ENCODE measurements at places on chromosomes 7 and 10. TPM values are rescaled to one million over a fixed set of nuclear protein-coding genes. Genes with fewer than 3 reads are reported as not detected.

- no peak overlapping the region for H3K27ac ChIP-seq
- H3K36me3 ChIP-seq, result no peaks in the 10 kb centered on the region
- H3K4me1 ChIP-seq, result peaks cover 13% of the 10 kb centered on the region
These were observed 178.5 kb downstream of the TCF7L2 start for GRCh38 chr10:113128450-113129070.

- H3K4me3 ChIP-seq, result no peak overlapping the region
- peaks cover 2% of the 10 kb centered on the region for H3K4me1 ChIP-seq
- no peak overlapping the region for H3K27ac ChIP-seq
These were observed 220.6 kb downstream of the CCDC3 start for GRCh38 chr10:12780634-12781601.

DNA sequence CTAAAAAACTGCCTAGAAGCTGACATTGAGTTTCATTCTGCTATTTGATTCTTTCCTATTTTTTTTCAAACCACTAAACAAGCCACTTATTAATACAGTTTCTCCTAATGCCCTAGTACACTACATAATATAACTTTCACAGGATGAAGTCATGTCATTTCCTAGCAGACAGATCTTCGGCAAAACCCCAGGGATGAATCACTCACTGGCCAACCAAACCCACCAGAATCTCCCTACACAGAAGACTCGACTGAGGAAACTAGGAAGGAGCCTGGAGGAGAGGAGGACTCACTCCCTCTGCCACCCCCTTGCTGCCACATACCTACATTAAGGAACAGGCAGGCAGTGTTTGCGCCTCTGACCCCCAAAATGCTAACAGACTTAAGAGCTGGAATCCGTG is 33.4 kb downstream of the XPNPEP1 start:
- no peaks in the 10 kb centered on the region for H3K27me3 ChIP-seq
- H3K36me3 ChIP-seq, result no peaks in the 10 kb centered on the region
- no peak overlapping the region for H3K4me3 ChIP-seq
- no peak for DNase-seq
- H3K27ac ChIP-seq, result no peak overlapping the region
- peaks cover 14% of the 10 kb centered on the region for H3K4me1 ChIP-seq

DNA sequence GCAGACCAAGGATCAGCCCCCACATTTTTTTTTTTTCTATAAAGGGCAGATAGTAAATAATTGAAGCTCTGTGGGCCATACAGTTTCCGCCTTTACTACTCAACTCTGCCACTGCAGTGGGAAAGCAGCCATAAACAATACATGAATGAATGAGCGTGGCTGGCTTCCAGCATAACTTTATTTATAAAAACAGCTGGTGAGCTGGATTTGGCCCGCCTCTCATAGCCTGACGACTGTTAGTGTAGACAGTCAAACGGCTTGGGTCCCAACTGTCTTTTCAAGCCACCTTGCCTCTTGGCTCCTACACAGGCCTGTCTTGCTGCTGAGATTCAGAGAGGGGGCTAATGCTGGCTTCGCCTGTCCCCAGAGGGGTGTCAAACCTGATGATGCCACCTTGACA is 169.8 kb upstream of the GPR26 start:
- no peak overlapping the region for H3K27ac ChIP-seq
- no peaks in the 10 kb centered on the region for H3K27me3 ChIP-seq
- H3K4me1 ChIP-seq, result no peaks in the 10 kb centered on the region
- no peak for DNase-seq

Gene PARD3
- 67.3 TPM for total RNA-seq

Gene VWDE
- 0.79 TPM for total RNA-seq

GRCh38 chr10:133219782-133220181 is 10.2 kb upstream of the UTF1 start:
- peaks cover 6% of the 10 kb centered on the region for H3K4me1 ChIP-seq
- no peaks in the 10 kb centered on the region for H3K36me3 ChIP-seq
- H3K27ac ChIP-seq, result no peak overlapping the region
- H3K27me3 ChIP-seq, result no peaks in the 10 kb centered on the region

DNA sequence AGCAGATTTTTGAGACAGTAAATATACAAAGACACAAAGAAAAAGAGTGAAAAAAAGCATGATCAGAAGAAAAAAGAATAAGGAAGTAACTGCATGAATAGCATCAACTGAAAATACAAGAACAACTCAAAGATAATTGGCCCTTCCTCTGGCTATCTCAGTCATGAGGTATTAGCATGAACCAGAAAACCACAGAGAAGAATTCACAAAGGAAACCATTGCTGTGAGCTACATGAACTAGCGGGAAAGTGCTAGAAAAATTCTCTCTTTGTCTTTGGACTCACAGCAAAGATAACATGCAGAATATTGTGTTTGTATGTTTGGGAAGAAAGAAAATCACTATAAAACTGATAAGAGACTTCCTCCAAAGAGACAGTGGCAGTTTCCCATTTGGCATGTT is 82.9 kb downstream of the SORCS1 start:
- H3K27ac ChIP-seq, result no peak overlapping the region
- H3K4me3 ChIP-seq, result no peak overlapping the region
- no peaks in the 10 kb centered on the region for H3K36me3 ChIP-seq
- DNase-seq, result no peak
- no peaks in the 10 kb centered on the region for H3K27me3 ChIP-seq

Gene SSC4D
- total RNA-seq, result 1.0 TPM

Gene GIGYF1
- total RNA-seq, result 67.6 TPM

Gene AGK
- 14.1 TPM for total RNA-seq

- H3K36me3 ChIP-seq, result no peaks in the 10 kb centered on the region
- no peak for DNase-seq
- no peak overlapping the region for H3K27ac ChIP-seq
- H3K4me3 ChIP-seq, result no peak overlapping the region
- no peaks in the 10 kb centered on the region for H3K27me3 ChIP-seq
- H3K4me1 ChIP-seq, result peaks cover 1% of the 10 kb centered on the region
These were observed 32.7 kb downstream of the DOCK4 start for GRCh38 chr7:112173568-112173905.

DNA sequence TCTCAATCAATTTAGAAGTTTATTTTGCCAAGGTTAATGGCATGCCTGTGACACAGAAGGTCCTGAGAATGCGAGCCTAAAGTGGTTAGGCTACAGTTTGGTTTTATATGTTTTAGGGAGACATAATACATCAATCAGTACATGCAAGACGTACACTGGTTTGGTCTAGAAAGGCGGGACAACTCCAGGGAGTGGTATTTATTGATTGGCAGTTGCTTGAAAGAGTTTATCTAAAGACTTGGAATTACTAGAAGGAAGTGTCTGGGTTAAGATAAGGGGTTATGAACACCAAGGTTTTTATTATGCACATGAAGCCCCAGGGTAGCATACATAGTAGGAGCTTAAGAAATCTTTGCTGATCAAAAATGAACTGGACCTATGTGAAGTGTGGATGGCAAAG is 21.5 kb downstream of the NPVF start:
- H3K27ac ChIP-seq, result no peak overlapping the region
- H3K4me3 ChIP-seq, result no peak overlapping the region
- no peaks in the 10 kb centered on the region for H3K4me1 ChIP-seq
- H3K36me3 ChIP-seq, result no peaks in the 10 kb centered on the region

Gene GET4
- 26.2 TPM for total RNA-seq

Gene HOXA13
- total RNA-seq, result not detected

Gene PODXL
- total RNA-seq, result 43.6 TPM

Gene LGI1
- total RNA-seq, result 0.38 TPM

DNA sequence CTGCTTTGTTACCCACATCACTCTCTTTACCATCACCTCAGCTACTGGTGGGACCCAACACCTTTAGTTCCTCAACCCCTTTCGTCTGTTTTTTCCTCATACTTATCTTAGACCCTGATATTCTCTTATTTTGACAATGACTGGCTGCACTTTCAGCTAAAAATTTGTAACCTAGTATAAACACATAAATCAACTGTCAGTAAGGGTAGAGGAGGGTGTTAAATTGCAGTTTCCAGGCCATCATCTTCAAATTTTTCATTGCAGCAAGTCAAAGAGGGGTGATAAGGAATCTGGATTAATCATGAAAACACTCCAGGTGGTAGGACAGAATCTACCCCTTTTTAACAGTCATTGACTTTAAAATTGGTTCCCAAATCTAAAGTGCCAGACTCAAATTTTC is 27.9 kb downstream of the SEMA3D start:
- no peak overlapping the region for H3K27ac ChIP-seq
- no peaks in the 10 kb centered on the region for H3K36me3 ChIP-seq
- H3K4me1 ChIP-seq, result no peaks in the 10 kb centered on the region

GRCh38 chr7:115618676-115619075 is 411.9 kb downstream of the TFEC start:
- no peak for DNase-seq
- no peaks in the 10 kb centered on the region for H3K36me3 ChIP-seq
- H3K27me3 ChIP-seq, result no peaks in the 10 kb centered on the region

DNA sequence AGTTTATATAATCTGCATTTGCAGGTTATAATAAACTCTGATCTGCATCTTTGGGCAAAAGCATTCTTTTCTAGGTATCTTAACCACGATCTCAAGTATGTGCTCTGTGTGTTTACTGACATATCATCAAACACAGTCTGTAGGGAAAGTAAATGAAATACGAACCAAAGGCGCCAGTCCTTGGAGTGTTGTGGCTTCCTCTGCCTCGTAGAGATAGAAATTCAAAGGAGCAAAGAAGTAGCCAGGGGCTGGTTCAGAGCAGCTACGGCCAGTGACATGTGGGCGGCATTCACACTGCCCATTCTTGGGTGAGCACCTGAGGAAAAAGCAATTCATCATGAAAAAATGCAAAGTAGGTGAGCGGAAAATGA is 38.7 kb downstream of the LAMB4 start:
- no peak for DNase-seq
- H3K27me3 ChIP-seq, result no peaks in the 10 kb centered on the region
- no peaks in the 10 kb centered on the region for H3K36me3 ChIP-seq
- H3K4me3 ChIP-seq, result no peak overlapping the region
- no peak overlapping the region for H3K27ac ChIP-seq

- H3K4me3 ChIP-seq, result no peak overlapping the region
- peaks cover 7% of the 10 kb centered on the region for H3K4me1 ChIP-seq
- no peaks in the 10 kb centered on the region for H3K36me3 ChIP-seq
- no peak for DNase-seq
- H3K27ac ChIP-seq, result no peak overlapping the region
- H3K27me3 ChIP-seq, result no peaks in the 10 kb centered on the region
These were observed 33.1 kb downstream of the LAMB1 start for GRCh38 chr7:107969856-107970255.

DNA sequence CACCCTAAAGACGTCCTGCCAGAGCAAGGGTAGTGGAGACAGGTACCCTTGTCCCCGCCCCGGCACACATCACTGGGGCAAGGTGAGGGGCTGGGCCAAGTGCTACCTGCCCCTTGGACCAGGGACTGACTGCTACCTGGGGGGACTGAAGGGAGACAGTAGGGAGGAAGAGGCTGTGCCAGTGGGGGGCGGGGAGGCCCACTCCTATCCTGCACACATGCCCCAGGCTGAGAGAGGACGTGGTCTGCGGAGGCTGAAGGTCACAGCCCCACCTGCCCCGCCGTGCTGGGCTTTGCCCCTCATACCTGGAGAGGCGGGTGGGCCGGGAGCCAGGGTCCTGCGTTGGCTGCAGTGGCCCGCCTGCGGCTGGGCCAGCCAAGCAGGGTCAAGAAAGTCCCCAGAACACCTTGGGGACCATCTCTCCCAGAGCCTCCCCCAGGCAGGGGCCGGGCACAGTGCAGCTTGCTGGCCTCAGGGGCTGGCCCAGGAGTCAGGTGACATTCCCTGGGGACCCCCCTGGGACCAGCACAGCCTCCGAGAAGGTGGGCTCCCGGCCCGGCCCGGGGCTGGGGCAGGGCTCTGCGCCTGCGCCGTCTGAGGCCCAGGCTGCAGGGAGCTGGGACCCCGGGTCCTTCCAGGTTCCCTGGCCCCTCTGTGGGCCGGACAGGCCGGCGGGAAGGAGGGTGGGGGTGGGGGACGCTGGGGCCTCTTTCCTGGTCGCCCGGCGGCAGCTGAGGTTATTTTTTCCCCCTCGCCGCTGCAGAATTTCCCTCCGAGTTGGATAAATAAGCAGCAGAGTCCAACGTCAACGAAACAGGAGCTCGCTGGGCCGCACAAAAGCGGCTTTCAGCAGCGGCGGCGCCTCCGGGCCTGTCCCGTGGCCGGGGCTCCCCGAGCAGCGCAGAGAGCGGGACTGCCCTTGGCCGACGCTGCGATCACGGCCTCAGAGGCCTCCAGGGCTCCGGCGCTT is 9.8 kb upstream of the FZD9 start:
- no peak for DNase-seq
- no peaks in the 10 kb centered on the region for H3K36me3 ChIP-seq
- no peaks in the 10 kb centered on the region for H3K27me3 ChIP-seq
- H3K4me3 ChIP-seq, result no peak overlapping the region
- H3K27ac ChIP-seq, result no peak overlapping the region

- H3K27ac ChIP-seq, result no peak overlapping the region
- DNase-seq, result no peak
- H3K36me3 ChIP-seq, result no peaks in the 10 kb centered on the region
- no peaks in the 10 kb centered on the region for H3K27me3 ChIP-seq
- H3K4me1 ChIP-seq, result peaks cover 25% of the 10 kb centered on the region
These were observed 99.7 kb downstream of the TNS3 start for GRCh38 chr7:47482013-47482875.

DNA sequence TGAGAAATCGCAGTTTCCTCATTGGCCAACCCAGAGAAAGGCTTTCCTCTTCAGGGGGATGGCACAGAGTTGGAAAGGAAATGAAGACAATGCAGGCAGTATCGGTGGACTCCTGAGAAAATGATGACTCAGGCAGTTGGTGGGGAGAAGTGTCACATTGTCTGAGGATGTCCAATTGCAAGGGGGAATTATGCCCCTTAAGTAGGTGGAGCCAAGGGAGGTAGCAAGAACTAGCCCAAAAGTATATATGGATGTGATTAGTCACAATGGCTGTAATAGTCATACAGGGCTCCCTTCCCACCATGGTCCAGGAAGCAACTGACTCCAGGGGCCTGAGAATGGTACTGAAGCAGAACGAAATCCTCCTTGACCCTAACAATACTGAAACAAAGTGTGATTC is 58.3 kb upstream of the EGFR start:
- no peaks in the 10 kb centered on the region for H3K27me3 ChIP-seq
- no peaks in the 10 kb centered on the region for H3K36me3 ChIP-seq
- no peak for DNase-seq
- H3K4me3 ChIP-seq, result no peak overlapping the region

DNA sequence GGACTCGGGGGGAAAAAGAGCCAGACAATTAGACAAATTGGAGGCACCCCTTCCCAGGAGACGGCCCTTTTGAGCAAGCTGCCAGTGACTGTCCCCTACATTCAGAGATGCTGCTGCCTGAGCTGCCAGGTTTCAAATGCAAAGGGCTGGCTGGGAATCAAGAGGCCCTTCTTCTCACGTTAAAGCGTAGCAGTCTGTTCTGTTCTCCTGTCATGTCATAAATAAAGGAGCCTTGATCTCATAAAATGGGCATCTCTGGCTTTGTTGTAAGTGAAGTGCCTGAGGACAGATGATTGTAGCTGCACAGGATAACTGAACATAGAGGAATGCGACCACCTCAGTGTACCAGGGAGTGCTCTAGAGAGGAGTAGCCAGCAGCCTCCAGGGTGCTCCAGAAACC is 917.9 kb downstream of the GRID1 start:
- H3K36me3 ChIP-seq, result no peaks in the 10 kb centered on the region
- DNase-seq, result no peak
- no peak overlapping the region for H3K4me3 ChIP-seq
- no peaks in the 10 kb centered on the region for H3K4me1 ChIP-seq
- H3K27ac ChIP-seq, result no peak overlapping the region

Gene KCNIP2
- total RNA-seq, result 2.5 TPM

- H3K36me3 ChIP-seq, result no peaks in the 10 kb centered on the region
- H3K4me3 ChIP-seq, result no peak overlapping the region
- no peaks in the 10 kb centered on the region for H3K27me3 ChIP-seq
These were observed 25.2 kb downstream of the OGDH start for GRCh38 chr7:44631458-44632115.

- H3K36me3 ChIP-seq, result no peaks in the 10 kb centered on the region
- no peak overlapping the region for H3K4me3 ChIP-seq
- no peaks in the 10 kb centered on the region for H3K27me3 ChIP-seq
These were observed 37.1 kb downstream of the MASTL start for GRCh38 chr10:27192284-27192683.

Gene MOGAT3
- total RNA-seq, result not detected
